ENCODE measurements at places on chromosomes 3 and 15.

- DNase-seq: no peak
Measured at GRCh38 chr3:71406972-71407810, 176.3 kb downstream of the FOXP1 start.

DNA sequence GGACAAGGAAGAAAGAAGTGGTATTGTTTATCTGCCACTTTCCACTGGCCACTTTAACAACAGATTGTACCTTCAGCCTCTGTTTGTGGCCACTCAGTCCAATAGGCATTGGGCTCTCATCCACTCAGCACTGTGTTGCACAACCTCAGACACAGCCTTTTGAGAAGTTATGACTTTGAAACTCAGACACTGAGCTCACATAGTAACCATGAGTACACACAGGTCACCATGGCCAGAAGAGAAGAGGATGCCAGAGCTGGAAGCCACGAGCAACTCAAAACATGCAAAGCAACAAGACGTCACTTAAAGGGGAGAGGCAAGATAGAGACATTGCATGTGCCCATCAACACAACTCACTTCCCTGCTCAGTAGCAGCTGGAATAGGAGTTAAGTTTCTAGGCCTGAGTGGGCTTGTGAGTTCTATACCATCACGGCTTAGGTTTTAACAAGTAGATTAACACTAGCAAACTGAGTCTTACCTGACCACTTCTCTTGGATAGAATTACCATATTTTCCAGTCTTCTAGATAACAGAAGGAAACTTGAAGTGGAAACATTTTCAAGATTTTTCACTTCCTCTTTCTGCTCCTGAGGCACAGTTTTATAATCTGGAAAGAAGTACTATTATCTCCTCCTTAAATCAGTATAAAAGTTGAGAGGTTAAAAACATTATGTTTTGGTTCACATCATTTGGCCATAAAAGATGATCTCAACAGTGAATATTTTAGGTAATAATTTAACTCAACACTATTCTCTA, 103.5 kb downstream of the IMPG2 start:
- DNase-seq: no peak

GRCh38 chr3:172280406-172281051, 167.7 kb downstream of the GHSR start:
- DNase-seq: no peak

- DNase-seq: no peak
Measured at GRCh38 chr3:109927161-109927560, 589.8 kb upstream of the DPPA4 start.

DNA sequence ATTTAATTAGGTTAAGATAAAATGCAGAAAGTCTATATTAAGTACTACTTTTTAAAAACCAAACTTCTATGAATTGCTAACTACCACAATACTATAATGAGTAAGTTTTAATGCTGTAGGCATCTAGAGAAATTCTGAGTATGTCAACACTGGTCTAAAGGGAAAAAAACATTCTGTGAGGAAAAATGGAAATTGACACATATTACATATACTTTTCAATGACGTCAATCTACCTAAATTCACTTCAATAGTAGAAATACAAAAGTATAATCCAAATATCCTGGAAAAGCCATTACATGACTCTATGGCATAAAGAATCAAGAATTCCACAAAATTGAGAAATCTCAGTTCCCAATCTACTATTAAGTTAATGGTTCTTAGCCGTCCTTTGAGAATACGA, 2.2 kb downstream of the SECISBP2L start:
- no peak for DNase-seq

GRCh38 chr3:99626417-99626788, 12.0 kb upstream of the COL8A1 start:
- no peak for DNase-seq

GRCh38 chr3:148697306-148698189, at the start of gene AGTR1:
TSS of gene AGTR1 (plus strand) at chr3:148697903. CDS start at chr3:148741036, 43,133 bp downstream.
- no peak for DNase-seq

DNA sequence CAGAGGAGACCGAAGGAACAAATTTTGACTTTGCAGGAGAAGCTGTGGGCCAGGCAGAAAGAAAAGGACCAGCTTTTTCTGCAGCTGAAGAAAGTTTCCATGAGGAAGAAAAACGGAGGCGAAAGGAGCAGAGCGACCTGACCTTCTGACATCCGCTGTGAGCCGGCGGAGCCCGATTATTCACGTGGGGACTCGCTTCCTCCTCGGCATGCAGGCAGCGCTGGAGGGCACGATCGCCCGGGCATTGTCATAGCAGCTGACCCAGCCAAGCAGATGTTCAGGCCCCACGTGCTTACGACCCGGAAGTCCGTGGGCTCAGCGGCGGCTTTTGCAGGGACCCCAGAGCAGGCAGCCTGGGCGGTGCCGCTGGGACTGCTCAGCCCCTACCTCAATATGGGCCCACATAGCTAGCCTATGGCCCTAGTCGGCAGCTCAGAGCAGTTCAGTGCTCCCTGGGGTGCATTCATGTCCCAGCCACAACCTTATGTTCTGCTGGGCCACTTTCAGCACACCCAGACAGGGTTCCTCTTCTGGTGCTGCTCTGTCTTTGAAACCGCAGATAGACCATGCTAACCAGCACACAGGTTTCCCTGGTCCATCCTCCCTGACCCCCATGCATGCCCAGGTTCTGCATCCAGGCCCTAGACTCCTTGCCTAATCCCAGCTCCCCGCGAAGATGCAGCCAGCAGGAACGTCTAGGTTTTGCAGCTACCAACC, 10.5 kb upstream of the EIF4A2 start:
- no peak for DNase-seq

- DNase-seq: no peak
Measured at GRCh38 chr3:15576475-15576874, 24.9 kb downstream of the HACL1 start.

GRCh38 chr15:90557186-90558084, 27.7 kb downstream of the CRTC3 start:
- no peak for DNase-seq

GRCh38 chr3:194357681-194358080, 6.6 kb upstream of the CPN2 start:
- no peak for DNase-seq

DNA sequence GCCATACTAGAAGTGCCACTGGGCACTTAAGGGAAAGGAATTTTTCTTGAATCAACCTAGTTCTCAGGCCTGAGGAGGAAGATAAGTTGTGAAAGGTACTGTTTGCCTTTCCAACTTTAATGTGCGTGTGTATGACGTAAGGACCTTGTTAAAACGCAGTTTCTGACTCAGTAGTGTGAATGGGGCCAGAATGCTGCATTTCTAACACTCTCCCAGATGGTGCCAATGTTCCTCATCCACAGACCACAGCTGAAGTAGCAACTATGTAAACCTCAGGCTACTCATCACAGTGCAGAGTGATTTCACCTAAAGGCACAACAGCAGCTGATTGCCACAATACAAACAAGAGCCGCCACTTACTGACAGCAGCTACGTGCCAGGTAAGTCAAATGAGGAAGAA, 103.6 kb downstream of the OTOL1 start:
- peak; percentile 2 for DNase-seq

DNA sequence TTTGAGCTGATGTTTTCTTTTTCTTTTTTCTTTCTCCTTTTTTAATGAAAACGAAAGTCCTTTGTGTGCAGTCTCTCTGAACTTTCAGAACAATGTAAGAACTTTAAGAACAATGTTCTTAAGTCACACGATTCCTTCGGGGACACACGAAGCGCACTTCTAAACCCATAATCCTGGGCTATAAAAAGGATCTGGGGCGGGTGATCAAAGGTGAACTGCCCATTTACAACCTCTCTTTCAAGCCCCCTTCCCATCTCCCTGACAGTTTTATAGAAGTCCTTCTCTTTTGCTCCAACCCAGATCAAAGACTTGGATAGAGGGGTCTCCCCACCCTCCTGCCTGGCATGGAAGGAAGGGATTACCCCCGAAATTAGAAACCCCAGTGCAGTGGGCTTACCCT, 126.8 kb downstream of the BDH1 start:
- no peak for DNase-seq

- DNase-seq: no peak
Measured at GRCh38 chr3:32078864-32079263, 27.6 kb upstream of the GPD1L start.

- no peak for DNase-seq
Measured at GRCh38 chr15:27065151-27065550, 94.2 kb downstream of the GABRG3 start.

DNA sequence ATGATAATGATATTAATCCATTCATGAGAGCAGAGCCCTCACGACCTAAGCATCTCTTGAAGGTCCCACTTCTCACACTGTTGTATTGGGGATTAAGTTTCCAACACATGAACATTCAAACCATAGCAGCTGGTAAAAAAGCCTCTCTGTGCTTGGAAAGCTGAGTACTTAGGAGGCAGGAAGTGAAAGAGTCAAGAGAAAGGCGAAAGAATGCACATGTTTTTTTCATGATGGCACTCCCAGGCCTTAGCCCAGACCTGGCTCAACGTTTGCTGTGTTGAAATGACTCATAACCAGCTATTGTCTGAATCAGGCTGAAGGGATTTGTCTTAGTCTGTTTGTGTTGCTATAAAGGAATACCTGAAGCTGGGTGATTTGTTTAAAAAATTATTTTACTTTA, 84.4 kb upstream of the RGMA start:
- DNase-seq: no peak

- DNase-seq: no peak
Measured at GRCh38 chr3:131279577-131279976, 102.0 kb upstream of the NUDT16 start.

GRCh38 chr3:107524841-107525643, 2.3 kb downstream of the BBX start:
- no peak for DNase-seq

All from NCI-H2029 treated with DMSO at 0.1 percent for 48 hours (cell line).